ENCODE measurements at places on chromosomes 3 and 15. TPM values are rescaled to one million over a fixed set of nuclear protein-coding genes. Genes with fewer than 3 reads are reported as not detected.

DNA sequence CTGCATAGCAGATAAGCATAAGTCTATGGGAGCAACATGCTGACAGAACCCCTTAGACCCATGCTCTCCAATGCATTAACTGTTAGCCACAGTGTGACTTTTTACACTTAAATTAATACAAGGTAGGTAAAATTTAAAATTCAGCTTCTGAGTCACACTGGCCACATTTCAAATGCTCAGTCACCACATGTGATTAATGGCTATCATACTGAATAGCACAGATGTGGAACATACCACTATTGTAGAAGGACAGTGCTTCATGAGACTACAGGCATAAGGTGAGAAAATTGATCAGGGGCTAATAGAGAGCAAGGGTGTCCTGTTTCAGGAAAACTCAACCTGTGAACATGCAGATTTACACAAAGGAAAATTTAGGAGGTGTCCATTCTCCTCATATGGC is 357.0 kb upstream of the SEMA6D start:
- H3K27me3 ChIP-seq = no peaks in the 10 kb centered on the region
- no peak overlapping the region for H3K27ac ChIP-seq
- H3K4me1 ChIP-seq = no peaks in the 10 kb centered on the region
- peak; percentile 14 for DNase-seq
- no peak overlapping the region for H3K4me3 ChIP-seq

GRCh38 chr3:86245360-86245759 is 745.6 kb downstream of the VGLL3 start:
- no peak for DNase-seq
- no peak overlapping the region for H3K27ac ChIP-seq
- H3K36me3 ChIP-seq = no peaks in the 10 kb centered on the region

GRCh38 chr3:57089043-57089442 is 28.6 kb downstream of the SPATA12 start:
- H3K4me3 ChIP-seq = no peak overlapping the region
- peaks cover 8% of the 10 kb centered on the region for H3K4me1 ChIP-seq
- H3K27me3 ChIP-seq = no peaks in the 10 kb centered on the region
- H3K36me3 ChIP-seq = no peaks in the 10 kb centered on the region
- DNase-seq = no peak

GRCh38 chr3:50536471-50537180 is 30.9 kb downstream of the C3orf18 start:
- peaks cover 17% of the 10 kb centered on the region for H3K27me3 ChIP-seq
- DNase-seq = no peak
- no peak overlapping the region for H3K4me3 ChIP-seq

- H3K27ac ChIP-seq = no peak overlapping the region
- H3K4me1 ChIP-seq = peaks cover 14% of the 10 kb centered on the region
- H3K4me3 ChIP-seq = no peak overlapping the region
Measured at GRCh38 chr3:195255176-195255500, 15.8 kb downstream of the XXYLT1 start.

GRCh38 chr15:69962561-69962960 is 135.2 kb downstream of the TLE3 start:
- H3K4me3 ChIP-seq = no peak overlapping the region
- no peaks in the 10 kb centered on the region for H3K4me1 ChIP-seq
- no peaks in the 10 kb centered on the region for H3K36me3 ChIP-seq
- no peak overlapping the region for H3K27ac ChIP-seq
- H3K27me3 ChIP-seq = peaks cover 20% of the 10 kb centered on the region
- no peak for DNase-seq

DNA sequence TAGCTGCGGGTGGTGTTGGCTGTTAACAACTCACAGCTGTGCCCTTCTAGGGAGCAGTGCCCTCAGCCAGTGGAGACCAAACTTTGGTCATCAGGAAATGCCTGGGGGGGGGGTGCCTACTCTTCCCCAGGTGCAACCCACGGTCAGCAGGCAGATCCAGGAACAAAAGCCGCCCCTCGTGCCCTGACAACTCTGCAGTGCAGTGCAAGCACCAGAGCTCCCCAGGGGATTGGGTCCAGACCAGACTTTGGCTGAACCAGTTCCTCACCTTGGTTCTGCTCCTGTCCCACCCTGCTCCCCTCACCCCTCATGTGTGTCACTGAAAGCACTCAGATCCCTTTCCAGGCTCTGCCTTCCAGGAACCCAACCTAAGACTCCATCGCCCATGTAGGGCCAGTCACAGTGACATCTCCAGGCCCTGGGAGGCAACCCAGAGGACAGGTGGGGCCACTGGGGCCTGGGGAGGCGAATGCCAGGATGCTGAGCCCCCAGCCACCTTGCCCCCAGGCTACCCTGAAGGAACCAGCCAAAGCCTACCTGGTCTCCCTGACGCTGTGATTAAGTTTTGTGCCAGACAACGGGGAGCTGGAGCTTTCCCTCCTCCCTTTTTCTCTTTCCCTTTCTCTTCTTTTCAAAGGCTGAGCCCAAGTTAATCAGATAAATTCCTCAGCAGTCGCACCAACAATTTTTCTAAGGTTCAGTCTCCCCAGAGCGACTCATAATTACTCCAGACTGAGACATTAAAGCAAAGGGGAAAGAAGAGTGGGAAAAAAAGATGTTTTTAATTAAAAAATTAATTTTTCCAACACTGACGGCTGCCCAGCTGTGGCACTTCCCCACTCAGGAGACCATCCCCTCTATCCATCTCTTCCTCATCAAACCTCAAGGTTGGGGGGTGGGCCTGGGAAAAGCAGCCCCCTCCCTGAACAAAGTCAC is 207.5 kb upstream of the LINGO1 start:
- no peak overlapping the region for H3K4me3 ChIP-seq
- H3K36me3 ChIP-seq = no peaks in the 10 kb centered on the region
- no peak overlapping the region for H3K27ac ChIP-seq
- no peak for DNase-seq

DNA sequence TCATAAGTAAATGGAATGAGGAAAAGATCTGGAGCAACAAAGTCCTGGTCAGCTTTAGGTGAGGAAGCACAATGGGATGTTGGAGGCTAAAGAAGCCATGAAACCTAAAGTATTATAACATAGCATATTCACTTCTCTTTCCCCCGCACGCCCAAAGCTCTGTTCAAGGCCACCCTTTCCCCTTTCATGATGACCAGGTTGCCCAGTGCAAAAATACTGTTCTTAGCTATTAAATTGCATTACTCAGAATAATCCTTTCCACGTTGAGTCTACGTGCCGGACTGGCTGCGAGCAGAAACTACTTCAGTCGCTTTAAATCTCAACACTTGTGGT is 589 bp upstream of the MAPKBP1 start:
- H3K27me3 ChIP-seq = no peaks in the 10 kb centered on the region
- H3K4me3 ChIP-seq = peak overlapping the region; percentile 74
- DNase-seq = no peak
- H3K27ac ChIP-seq = peak overlapping the region; percentile 76
- peaks cover 7% of the 10 kb centered on the region for H3K36me3 ChIP-seq

DNA sequence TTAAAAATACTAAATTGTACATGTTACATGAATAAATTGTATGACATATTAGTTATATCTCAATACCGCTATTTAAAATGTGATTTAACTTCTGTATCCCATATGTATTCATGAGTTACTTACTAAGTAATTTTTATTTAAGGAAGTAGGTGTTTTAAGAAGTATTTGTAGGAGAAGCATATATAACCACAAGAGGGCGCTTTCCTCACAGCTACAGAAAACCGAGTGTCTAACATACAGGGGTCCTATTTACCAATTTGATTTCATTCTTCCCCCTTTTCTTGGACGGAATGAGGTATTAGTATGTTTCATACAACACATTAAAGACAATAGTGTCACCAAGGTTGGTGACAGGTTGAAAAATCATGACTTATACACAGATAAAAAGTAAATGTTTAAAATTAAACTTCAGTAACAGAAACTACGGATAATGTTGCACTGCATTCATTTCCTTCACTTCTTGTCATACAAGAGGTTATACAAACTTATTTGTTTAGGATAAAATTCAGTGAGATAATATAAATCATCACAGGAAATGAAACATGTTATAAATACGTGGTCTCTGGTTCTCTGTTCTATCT is 253.6 kb downstream of the MAGI1 start:
- peak; percentile 53 for DNase-seq
- H3K4me1 ChIP-seq = peaks cover 4% of the 10 kb centered on the region
- no peaks in the 10 kb centered on the region for H3K36me3 ChIP-seq
- peak overlapping the region; percentile 58 for H3K27ac ChIP-seq

DNA sequence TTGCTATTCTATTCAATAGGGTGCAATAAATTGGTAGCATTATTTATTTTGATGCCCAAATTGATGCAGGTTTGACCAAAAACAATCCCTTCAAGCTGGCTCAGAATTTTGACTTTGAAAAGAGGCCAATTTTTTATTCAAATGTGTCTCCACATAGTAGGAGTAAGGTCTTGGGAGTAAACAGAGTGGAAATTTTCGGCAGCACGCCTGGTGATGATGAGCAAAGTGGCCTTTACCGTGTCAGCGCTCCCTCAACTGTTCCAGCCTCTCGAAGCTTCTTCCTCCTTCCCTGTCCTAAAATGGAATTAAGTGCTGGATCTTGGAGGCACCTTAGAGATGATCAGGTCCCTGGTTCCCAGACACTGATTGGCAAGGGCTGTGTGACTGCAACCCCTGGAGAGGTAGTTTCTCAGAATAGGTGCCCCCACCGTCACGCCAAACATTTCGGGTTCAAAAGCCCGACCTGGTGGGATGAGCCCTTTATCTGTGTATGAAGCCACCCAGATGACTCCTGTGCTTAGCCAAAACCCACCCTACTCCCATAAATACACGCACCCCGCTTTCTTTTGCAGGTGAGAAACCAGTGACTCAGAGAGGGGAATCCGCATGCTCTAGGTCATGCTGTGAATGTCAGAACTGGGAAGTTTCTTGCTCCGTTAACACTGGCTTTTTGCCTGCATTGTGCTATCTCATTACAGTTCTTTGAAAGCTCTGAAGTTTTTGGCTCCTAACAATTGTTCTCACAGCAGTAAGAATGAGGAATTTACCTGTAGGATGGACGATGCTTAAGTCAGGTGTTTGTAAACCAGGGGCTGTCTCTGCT is 89.1 kb downstream of the CRYGS start:
- H3K27ac ChIP-seq = no peak overlapping the region
- H3K4me3 ChIP-seq = no peak overlapping the region
- no peaks in the 10 kb centered on the region for H3K36me3 ChIP-seq
- no peak for DNase-seq
- H3K27me3 ChIP-seq = peaks cover 29% of the 10 kb centered on the region

DNA sequence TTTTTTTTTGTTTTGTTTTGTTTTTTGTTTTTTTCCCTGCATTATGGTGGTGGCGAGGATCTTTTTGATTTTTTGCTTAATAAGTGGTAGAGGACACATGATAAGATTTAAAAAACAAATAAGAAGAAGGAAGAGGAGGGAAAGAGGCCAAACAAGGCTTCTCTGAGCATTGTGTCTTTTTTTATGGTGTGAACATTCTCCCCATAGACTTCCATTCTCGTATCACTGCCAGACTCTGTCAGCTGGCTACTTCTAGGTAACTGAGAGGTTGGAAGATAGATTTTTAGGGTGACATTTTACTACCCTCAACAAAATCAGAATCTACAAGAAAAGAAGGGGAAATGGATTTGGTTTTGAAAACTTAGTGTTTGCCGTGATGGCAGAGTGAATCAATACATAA is 3.8 kb downstream of the NLGN1 start:
- peaks cover 12% of the 10 kb centered on the region for H3K4me1 ChIP-seq
- H3K36me3 ChIP-seq = no peaks in the 10 kb centered on the region
- peaks cover 2% of the 10 kb centered on the region for H3K27me3 ChIP-seq
- H3K4me3 ChIP-seq = no peak overlapping the region

- H3K36me3 ChIP-seq = no peaks in the 10 kb centered on the region
- no peaks in the 10 kb centered on the region for H3K27me3 ChIP-seq
Measured at GRCh38 chr15:70923311-70924080, 30.9 kb downstream of the LRRC49 start.

DNA sequence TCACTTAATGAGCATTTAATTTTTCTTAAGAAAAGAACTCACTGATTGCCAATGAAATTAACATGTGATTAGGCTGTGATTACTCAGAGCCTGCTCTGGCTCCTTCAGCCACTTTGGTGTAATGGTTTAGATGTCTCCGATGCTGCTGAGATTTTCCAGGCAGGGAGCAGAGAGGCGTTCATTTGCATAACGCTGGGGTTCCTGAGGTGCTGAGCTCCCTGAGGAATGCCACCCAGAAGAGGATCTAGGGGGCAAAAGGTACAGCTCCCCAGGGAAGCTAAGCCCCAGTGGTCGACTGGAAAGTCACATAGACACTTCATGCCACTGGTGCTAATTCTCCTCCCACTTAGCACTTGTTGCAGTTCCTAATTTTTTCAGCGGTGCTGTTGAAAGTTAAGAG is 119.5 kb downstream of the USP13 start:
- H3K4me1 ChIP-seq = peaks cover 6% of the 10 kb centered on the region
- H3K27me3 ChIP-seq = no peaks in the 10 kb centered on the region
- no peak overlapping the region for H3K4me3 ChIP-seq
- no peaks in the 10 kb centered on the region for H3K36me3 ChIP-seq
- no peak overlapping the region for H3K27ac ChIP-seq

- DNase-seq = no peak
- H3K4me1 ChIP-seq = no peaks in the 10 kb centered on the region
- H3K4me3 ChIP-seq = no peak overlapping the region
- no peaks in the 10 kb centered on the region for H3K36me3 ChIP-seq
Measured at GRCh38 chr3:94429517-94429916, 366.7 kb downstream of the NSUN3 start.

GRCh38 chr3:55884491-55885285 is 397.6 kb upstream of the WNT5A start:
- H3K27me3 ChIP-seq = peaks cover 4% of the 10 kb centered on the region
- H3K4me1 ChIP-seq = peaks cover 3% of the 10 kb centered on the region
- no peaks in the 10 kb centered on the region for H3K36me3 ChIP-seq
- H3K4me3 ChIP-seq = no peak overlapping the region
- no peak for DNase-seq

Gene KAT2B
- total RNA-seq = 4.9 TPM

Gene TIMP4
- 2.9 TPM for total RNA-seq

Gene POPDC2
- 2.1 TPM for total RNA-seq

Gene TMEM108
- 5.9 TPM for total RNA-seq

Gene TMEM158
- total RNA-seq = 14.1 TPM

Gene NCKIPSD
- 18.3 TPM for total RNA-seq

Gene FBXO40
- total RNA-seq = not detected

Gene GABRR3
- not detected for total RNA-seq

Gene TGFBR2
- total RNA-seq = 39.9 TPM

Measured in astrocyte (in vitro differentiated cells and primary cell).